Endothelial cell (in vitro differentiated cells): ENCODE measurements at places on chromosomes 2 and 18. TPM values are rescaled to one million over a fixed set of nuclear protein-coding genes. Genes with fewer than 3 reads are reported as not detected.
A peak's percentile ranks its signal among the peaks of the same experiment; 100 is the strongest.

TWSG1 gene
- 20.0 TPM for total RNA-seq

- H3K4me1 ChIP-seq, result no peaks in the 10 kb centered on the region
- no peaks in the 10 kb centered on the region for H3K27me3 ChIP-seq
- DNase-seq, result no peak
Measured at GRCh38 chr18:36153203-36153602, 23.5 kb downstream of the ELP2 start.

GRCh38 chr2:222753251-222753824, 81.9 kb downstream of the MOGAT1 start:
- no peak overlapping the region for H3K27ac ChIP-seq
- no peak for DNase-seq
- H3K36me3 ChIP-seq, result no peaks in the 10 kb centered on the region
- H3K4me3 ChIP-seq, result no peak overlapping the region
- H3K27me3 ChIP-seq, result peaks cover 1% of the 10 kb centered on the region

DNA sequence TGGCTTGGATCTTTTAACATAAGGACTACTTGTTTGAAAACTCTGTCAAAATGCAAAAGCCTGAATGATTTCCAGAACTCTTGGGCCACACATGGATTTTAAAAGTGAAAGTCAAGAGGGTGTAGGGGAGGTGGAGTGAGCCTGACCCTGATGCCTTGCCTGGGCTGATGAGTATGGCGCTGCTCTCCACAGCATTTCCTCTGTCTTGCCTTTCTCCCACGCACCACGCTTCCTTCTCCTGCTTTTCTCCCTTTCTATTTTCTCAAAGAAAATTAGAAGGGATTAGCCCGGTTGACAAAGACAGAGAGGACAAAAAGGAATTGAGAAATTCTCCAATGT, 207.0 kb upstream of the CCDC68 start:
- no peak for DNase-seq
- H3K36me3 ChIP-seq, result no peaks in the 10 kb centered on the region
- no peaks in the 10 kb centered on the region for H3K27me3 ChIP-seq
- no peak overlapping the region for H3K4me3 ChIP-seq
- no peaks in the 10 kb centered on the region for H3K4me1 ChIP-seq
- no peak overlapping the region for H3K27ac ChIP-seq

DNA sequence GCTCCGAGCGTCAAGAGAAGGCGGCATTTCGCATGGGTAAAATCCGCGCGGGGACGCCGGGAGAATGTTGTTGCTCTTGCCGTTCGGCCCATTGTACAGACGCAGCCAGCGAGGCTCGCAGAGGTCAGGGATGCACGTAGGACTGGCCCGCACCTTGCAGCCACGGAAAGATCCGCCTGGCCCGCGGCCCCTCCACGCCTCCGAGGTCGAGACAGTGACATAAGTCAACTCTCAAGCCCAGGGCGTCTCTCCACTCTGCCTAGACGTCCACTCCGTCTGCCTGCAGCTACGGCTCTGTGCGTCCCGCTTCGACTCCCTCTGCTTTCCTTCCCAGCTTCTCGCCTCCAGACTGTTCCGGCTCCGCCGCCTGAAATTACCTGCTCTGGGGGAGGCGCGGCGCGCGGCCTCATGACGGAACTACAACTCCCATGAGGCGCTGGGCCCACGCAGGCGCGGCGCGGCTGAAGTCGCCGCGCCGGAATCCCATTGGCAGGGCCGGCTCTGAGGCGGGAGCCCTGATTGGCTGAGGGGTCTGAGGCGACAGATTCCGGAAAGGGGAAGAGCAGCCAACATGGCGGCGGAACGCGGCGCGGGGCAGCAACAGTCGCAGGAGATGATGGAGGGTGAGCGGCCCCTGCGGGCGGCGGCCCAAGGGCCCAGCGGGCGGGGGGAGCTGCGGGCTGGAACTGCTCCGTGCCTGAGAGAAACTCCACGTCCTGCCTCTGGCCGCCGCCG, at the start of gene PPP1R7:
Gene PPP1R7, plus strand, starts transcription at position 543 of the 735 bp plus-strand sequence. Its CDS starts 29 bp downstream, at position 572.
- H3K4me1 ChIP-seq, result peaks cover 20% of the 10 kb centered on the region
- H3K27me3 ChIP-seq, result peaks cover 22% of the 10 kb centered on the region
- peaks cover 4% of the 10 kb centered on the region for H3K36me3 ChIP-seq
- peak within 1 kb of the TSS; percentile 92 for H3K27ac ChIP-seq
- peak; percentile 95 for DNase-seq

GRCh38 chr2:3042601-3043585, 334.7 kb downstream of the EIPR1 start:
- no peaks in the 10 kb centered on the region for H3K4me1 ChIP-seq
- peaks cover 5% of the 10 kb centered on the region for H3K36me3 ChIP-seq
- DNase-seq, result no peak
- H3K27ac ChIP-seq, result no peak overlapping the region

DNA sequence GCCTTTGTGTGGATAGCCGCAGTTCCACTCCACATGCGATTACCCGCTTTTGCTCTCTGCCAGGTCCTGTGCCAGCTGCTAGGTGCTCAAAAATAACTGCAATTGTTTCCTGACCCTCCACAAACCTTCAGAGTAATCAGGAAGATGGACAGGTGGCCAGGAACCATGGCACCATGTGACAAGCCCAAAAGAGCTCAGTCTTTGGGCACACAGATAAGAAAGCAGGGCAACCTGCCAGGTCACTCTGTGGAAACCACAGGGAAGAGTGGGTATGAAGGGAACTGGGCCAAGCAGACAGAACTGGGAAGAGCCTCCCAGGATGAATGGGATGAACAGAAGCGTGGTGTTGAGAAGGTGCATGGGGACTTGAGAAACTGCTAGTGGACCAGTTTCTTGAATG, 79.4 kb upstream of the AGAP1 start:
- no peak overlapping the region for H3K4me3 ChIP-seq
- no peaks in the 10 kb centered on the region for H3K27me3 ChIP-seq
- H3K27ac ChIP-seq, result no peak overlapping the region
- H3K4me1 ChIP-seq, result peaks cover 9% of the 10 kb centered on the region
- DNase-seq, result no peak
